Uterus (tissue), 4 donors: ENCODE measurements at places on chromosomes 7 and 10. TPM values are rescaled to one million over a fixed set of nuclear protein-coding genes. Genes with fewer than 3 reads are reported as not detected.

DNA sequence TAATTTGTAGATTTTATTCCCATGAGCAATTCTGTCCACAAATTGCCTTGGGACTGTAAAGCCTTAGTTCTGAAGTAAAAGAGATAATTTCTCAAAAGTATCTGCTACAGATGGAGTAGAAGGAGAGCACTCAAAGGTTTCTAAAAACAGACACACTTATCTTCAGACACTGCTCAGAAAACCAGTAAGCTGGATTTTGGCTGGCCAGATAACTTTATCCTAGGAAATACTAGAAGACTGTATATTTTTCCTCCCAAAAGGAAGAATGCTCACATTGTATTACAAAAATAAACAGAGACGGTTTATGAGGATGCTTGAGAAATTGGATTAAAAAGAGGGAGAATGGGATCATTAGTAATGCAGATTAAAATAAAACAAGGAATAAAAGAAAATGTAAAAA is 178.0 kb upstream of the IGFBP3 start:
- H3K27ac ChIP-seq, result no peak overlapping the region
- no peaks in the 10 kb centered on the region for H3K27me3 ChIP-seq
- no peaks in the 10 kb centered on the region for H3K36me3 ChIP-seq
- no peak overlapping the region for H3K4me3 ChIP-seq

DNA sequence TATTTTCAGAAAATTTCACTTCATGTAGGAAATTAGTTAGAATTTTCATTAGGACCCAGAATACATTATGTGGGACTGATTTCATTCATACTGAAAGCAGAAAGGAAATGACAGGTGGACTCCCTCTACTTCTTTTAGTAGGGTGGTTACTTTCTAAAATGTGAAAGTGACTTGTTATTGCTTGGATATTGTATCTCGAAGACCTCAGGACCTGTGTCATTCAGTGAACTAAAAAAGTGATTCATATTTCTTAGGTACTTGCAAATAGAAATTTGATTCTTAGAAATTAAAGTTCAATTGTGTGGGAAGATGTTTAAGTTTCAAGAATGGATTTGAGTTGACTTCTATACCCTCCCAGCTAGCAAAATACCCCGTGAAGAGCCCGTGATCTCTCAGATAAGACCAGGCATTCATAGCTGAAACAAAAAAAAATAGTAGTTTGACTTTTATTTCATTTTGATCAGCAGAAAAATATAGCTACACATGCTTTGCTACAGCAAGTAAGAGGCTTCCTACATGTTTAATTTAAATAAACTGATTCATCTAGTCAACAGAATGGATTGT is 1037.1 kb downstream of the GATA3 start:
- no peak overlapping the region for H3K4me3 ChIP-seq
- no peaks in the 10 kb centered on the region for H3K4me1 ChIP-seq
- DNase-seq, result no peak
- no peaks in the 10 kb centered on the region for H3K36me3 ChIP-seq

GRCh38 chr10:43342279-43343125 is 28.9 kb upstream of the FXYD4 start:
- H3K27me3 ChIP-seq, result no peaks in the 10 kb centered on the region
- no peaks in the 10 kb centered on the region for H3K36me3 ChIP-seq
- H3K4me3 ChIP-seq, result no peak overlapping the region
- no peak for DNase-seq

DNA sequence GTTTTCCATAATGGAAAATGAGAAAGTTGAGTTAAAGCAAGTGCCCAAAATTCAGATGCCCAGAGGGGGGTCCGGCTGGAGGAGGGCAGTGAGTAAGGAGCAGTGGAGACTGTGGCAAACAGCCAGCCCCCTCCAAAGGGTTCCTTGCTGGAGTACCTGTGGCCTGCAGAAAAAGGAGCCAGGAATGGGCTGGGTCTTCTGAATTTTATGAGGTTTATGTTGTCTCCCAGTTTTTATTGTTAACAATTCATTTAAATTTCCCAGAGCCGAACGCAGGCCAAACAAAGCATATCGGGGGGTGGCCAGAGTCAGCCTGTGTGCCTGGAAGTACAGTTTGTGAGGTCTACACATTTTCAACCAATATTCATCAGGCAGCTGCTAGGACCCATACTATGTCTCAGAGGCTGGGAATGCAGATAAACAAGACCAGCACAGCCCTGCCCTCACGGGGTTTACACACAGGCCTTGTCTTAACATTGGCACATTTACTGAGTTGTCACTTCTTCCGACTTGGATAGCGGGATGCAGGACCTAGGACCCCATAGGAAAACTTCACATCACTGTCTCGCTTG is 12.9 kb upstream of the CSGALNACT2 start:
- H3K27me3 ChIP-seq, result no peaks in the 10 kb centered on the region
- no peaks in the 10 kb centered on the region for H3K36me3 ChIP-seq
- no peak overlapping the region for H3K4me3 ChIP-seq
- no peaks in the 10 kb centered on the region for H3K4me1 ChIP-seq

- no peak overlapping the region for H3K4me3 ChIP-seq
- no peaks in the 10 kb centered on the region for H3K27me3 ChIP-seq
- DNase-seq, result no peak
- H3K36me3 ChIP-seq, result no peaks in the 10 kb centered on the region
- H3K4me1 ChIP-seq, result no peaks in the 10 kb centered on the region
- H3K27ac ChIP-seq, result no peak overlapping the region
These were observed 10.5 kb upstream of the EZH2 start for GRCh38 chr7:148894591-148894990.

DNA sequence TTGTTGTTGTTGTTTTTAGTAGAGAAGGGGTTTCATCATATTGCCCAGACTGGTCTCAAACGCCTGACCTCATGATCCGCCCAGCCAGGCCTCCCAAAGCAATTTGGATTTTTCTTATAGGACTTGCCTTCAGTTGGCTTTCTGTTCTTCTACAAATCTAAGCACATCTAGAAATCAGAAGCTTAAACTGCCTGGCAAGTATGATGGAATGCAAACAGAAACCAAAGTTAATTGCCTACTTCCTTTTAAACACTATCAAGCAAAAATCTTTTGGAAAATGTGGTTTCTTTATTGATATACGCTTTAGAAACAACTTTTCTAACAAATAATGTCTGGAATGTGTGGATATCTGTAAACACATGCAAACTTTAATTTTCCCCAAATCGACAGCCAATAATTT is 64.9 kb downstream of the USP6NL start:
- H3K27me3 ChIP-seq, result no peaks in the 10 kb centered on the region
- no peaks in the 10 kb centered on the region for H3K4me1 ChIP-seq
- no peak for DNase-seq
- no peak overlapping the region for H3K4me3 ChIP-seq
- H3K36me3 ChIP-seq, result no peaks in the 10 kb centered on the region

DNA sequence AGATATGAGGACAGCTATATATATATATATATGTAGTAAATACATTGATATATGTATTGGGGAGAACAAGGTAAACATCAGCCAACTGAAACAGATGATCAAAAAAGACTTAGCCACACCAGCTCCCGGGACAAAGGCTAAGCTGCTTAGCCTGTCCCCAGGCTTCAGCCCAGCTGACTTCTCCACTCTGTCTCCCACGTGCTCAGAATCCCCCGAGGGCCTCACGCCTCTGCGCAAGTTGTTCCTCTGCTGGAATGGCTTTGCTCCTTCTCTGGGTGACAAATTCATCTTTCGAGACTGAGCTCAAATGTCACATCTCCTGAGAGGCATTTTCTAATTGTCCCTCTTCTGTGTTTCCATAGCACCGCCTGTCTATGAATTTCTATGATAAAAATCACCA is 8.6 kb upstream of the INSIG1 start:
- no peak overlapping the region for H3K27ac ChIP-seq
- H3K4me3 ChIP-seq, result no peak overlapping the region
- no peaks in the 10 kb centered on the region for H3K36me3 ChIP-seq
- H3K4me1 ChIP-seq, result no peaks in the 10 kb centered on the region

GRCh38 chr10:71812016-71812912 is 38.8 kb downstream of the PSAP start:
- no peaks in the 10 kb centered on the region for H3K4me1 ChIP-seq
- H3K4me3 ChIP-seq, result no peak overlapping the region
- no peaks in the 10 kb centered on the region for H3K36me3 ChIP-seq
- no peaks in the 10 kb centered on the region for H3K27me3 ChIP-seq

DNA sequence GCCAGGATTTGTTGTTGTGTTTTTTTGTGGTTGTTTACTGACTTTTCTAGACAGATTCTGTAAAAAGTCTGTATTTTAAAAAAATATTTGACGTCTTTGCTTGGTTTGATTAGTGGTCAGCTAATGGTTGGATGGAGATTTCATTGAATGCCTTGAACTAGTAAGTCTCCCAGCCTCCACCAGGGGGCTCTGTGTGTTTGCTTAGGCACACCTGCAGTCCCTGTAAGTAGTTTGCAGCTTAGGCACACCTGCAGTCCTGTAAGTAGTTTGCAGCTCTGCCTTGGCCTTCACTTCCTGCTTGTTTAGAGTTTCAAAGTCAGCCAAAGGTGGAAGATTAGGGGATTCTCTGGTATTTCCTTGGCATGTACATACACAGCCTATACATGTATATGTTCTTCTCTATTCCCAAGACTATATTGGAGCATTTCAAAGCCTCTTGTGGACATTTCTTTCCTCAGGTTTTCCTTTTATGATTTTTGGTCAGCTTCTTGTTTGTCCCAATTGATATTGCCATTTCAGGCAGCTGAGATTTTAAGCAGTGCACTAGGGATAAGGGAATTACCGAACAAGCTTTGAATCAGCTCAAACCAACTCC is 101.6 kb downstream of the CCSER2 start:
- no peaks in the 10 kb centered on the region for H3K4me1 ChIP-seq
- no peaks in the 10 kb centered on the region for H3K36me3 ChIP-seq
- DNase-seq, result peak; percentile 55
- no peak overlapping the region for H3K4me3 ChIP-seq

DNA sequence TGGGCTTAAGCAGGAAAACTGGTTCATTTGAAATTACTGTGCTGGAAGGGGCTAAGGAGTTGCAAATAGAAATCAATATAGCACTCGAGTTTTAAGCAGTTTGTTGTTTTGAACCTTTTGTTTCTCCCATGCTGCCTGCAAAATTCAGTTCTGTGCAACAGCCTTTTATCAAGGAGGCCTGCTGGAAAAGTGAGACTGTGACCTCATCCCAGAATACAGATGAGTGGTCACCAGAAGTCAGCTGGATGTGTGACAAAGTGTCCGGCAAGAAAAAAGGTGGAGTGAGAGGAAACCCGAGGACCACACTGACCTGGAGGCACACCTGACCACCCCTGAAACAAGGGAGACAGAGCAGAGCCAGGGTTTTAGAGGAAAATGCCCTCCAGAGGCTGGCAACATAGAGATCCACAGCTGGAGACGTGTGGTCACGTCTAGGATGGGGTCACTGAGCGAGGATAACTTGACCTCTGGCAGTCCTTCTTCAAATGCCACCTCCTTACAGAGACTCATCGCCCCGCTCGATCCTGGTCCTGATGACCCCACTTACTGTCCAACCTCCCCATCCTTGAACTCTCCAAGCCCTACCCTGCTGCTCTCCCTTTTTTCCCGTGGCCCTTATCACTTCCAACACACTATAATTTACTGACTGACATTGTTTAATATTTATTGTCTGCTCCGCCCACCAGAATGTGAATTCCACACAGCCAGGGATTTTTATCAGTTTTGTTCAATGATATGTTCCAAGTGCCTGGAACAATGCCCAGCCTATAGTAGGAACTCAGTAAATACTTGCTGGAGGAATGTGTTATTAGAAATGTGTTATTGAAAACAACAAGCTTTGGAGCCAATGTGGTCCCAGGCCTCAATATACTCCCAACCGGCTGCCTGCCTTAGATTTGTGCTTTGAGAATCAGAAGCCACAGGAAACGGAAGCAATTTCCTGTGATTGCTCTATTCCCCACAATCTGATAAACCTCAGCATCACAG is 243.8 kb downstream of the GLI3 start:
- DNase-seq, result no peak
- no peaks in the 10 kb centered on the region for H3K27me3 ChIP-seq
- H3K4me3 ChIP-seq, result no peak overlapping the region
- H3K27ac ChIP-seq, result peak overlapping the region; percentile 43
- H3K4me1 ChIP-seq, result peaks cover 6% of the 10 kb centered on the region
- H3K36me3 ChIP-seq, result no peaks in the 10 kb centered on the region

GRCh38 chr7:104758504-104758903 is 255.5 kb upstream of the KMT2E start:
- H3K27ac ChIP-seq, result no peak overlapping the region
- no peaks in the 10 kb centered on the region for H3K36me3 ChIP-seq
- H3K4me3 ChIP-seq, result no peak overlapping the region
- H3K4me1 ChIP-seq, result no peaks in the 10 kb centered on the region

DNA sequence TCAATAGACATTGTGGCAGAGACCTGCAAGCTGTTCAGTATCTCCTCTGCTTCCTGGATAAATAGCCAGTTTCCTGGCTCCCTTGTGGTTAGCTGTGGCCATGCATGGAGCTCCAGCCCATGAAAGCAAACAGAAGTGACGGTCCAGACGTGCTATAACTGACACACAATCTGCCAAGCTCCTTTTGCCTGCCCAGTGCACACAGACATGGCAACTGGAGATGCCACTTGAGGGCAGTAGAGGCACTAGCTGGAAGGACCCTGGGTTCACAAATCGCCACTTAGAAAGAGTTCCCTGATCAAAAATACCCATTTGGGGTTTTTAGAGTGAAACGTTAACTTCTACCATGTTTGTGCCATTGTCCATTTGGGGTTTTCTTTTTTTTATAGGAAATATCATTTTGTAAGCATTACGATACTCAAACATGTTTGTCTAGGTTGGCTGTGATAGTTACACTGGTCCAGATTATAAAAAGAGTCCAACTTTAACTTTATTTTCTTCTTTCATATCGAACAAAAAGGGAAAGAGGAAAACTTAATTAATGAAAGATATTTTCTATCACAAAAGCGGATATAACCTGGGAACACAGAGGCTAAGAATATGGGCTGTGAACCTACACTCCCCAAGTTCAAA is 31.3 kb downstream of the KIN start:
- H3K36me3 ChIP-seq, result no peaks in the 10 kb centered on the region
- H3K27ac ChIP-seq, result no peak overlapping the region
- no peaks in the 10 kb centered on the region for H3K4me1 ChIP-seq
- DNase-seq, result no peak
- H3K27me3 ChIP-seq, result no peaks in the 10 kb centered on the region
- no peak overlapping the region for H3K4me3 ChIP-seq

- peaks cover 5% of the 10 kb centered on the region for H3K4me1 ChIP-seq
- no peaks in the 10 kb centered on the region for H3K36me3 ChIP-seq
- no peaks in the 10 kb centered on the region for H3K27me3 ChIP-seq
- no peak for DNase-seq
- H3K4me3 ChIP-seq, result no peak overlapping the region
These were observed 27.5 kb upstream of the SMARCD3 start for GRCh38 chr7:151275813-151276577.

- no peak for DNase-seq
- H3K27ac ChIP-seq, result no peak overlapping the region
- no peaks in the 10 kb centered on the region for H3K4me1 ChIP-seq
- no peaks in the 10 kb centered on the region for H3K27me3 ChIP-seq
- no peak overlapping the region for H3K4me3 ChIP-seq
These were observed 48.8 kb downstream of the ITGA8 start for GRCh38 chr10:15670880-15671279.

- no peak for DNase-seq
- no peaks in the 10 kb centered on the region for H3K4me1 ChIP-seq
- no peaks in the 10 kb centered on the region for H3K27me3 ChIP-seq
- no peak overlapping the region for H3K27ac ChIP-seq
- no peaks in the 10 kb centered on the region for H3K36me3 ChIP-seq
These were observed 206.5 kb downstream of the USP6NL start for GRCh38 chr10:11404901-11405300.

- H3K36me3 ChIP-seq, result no peaks in the 10 kb centered on the region
- H3K27ac ChIP-seq, result no peak overlapping the region
- DNase-seq, result no peak
- no peak overlapping the region for H3K4me3 ChIP-seq
These were observed 73.9 kb upstream of the CCNY start for GRCh38 chr10:35262436-35262835.

Gene NODAL
- total RNA-seq, result not detected

Gene TSPAN15
- total RNA-seq, result 18.6 TPM

Gene HEPACAM2
- total RNA-seq, result not detected

Gene BAIAP2L1
- not detected for total RNA-seq

Gene SPRN
- total RNA-seq, result 0.62 TPM

Gene STEAP1B
- total RNA-seq, result 1.2 TPM

Gene CNPY1
- not detected for total RNA-seq

Gene ZNF467
- 15.4 TPM for total RNA-seq
